ENCODE measurements at places on chromosomes 16 and 17. TPM values are rescaled to one million over a fixed set of nuclear protein-coding genes. Genes with fewer than 3 reads are reported as not detected.

DNA sequence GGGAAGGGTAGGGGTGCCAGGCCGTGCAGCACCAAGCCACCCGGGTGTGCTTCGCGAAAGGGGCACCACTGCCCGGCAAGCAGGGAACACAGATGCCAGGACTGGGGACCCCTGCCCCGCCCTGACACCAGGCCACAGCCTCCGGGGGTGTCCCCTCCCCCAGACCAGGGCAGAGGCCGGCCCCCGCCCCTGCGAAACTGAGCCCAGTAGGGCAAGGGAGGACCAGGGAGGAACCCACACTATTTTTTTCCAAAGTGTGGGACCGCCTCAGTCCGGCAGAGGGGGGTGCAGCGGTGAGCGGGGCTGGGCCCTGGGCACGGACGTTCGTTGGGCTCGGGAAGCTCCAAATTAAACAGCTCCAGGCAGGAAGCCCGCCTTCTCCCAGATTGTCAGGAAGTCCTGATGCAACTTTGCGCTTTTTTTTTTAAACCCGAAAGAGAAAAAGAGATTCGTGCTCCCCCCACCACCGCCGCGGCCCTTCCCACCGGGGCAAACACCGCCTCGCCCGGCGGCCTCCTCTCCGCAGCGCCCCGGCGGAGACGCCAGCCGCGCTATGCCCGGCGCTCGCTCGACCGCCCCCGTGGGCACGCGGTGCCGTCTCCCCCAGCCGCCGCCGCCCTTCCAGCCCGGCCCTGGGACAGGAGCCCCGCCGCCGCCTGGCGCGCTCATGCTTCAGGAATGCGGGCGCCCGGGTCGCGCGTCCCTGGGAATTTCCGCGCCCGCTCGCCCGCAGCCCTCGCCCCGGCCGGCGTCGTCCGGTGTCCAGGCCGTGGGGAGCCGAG lies 755 bp downstream of the PIEZO1 start:
- H3K4me1 ChIP-seq: peaks cover 50% of the 10 kb centered on the region
- DNase-seq: peak; percentile 87
- peak overlapping the region; percentile 76 for H3K4me3 ChIP-seq
- peak overlapping the region; percentile 83 for H3K27ac ChIP-seq
- no peaks in the 10 kb centered on the region for H3K27me3 ChIP-seq

DNA sequence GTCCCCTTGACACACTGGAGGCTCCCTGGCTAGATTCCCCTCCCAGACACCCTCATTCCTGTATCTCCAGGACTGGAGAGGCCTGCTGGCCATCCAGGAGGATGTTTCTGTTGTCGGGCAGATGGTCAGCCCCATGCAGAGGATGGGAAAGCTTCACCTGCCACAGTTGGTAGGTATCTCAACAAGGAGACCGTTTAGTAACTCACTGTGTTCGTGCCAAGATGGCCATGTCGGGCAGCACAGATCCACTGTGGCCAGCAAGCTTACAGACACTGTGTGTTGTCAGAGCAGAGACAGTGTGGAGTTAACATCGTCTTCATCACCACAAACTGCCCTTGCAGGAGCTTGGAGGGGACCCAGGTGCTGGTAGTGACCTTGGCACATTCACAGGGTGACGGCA lies 390.9 kb downstream of the SEC14L1 start:
- DNase-seq: no peak
- no peaks in the 10 kb centered on the region for H3K36me3 ChIP-seq
- H3K4me1 ChIP-seq: no peaks in the 10 kb centered on the region
- no peaks in the 10 kb centered on the region for H3K27me3 ChIP-seq
- H3K27ac ChIP-seq: no peak overlapping the region
- H3K4me3 ChIP-seq: no peak overlapping the region

DNA sequence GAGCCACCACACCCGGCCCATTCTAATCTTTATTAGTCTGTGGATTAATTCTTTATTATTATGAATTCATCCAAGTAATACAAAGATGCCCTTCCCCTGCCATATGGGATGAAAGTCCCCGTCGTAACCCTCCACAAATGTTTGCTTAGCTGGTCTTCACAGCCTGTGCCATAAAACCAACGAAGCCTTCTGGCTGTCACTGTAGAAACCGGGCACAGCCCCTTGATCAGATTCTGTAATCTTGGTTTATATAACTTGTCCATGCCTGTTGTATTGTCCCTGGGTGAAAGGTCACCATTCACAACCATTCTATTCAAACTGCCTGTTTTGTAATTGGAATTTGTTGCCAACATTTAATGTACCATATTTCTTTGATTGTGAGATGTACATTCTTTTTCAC lies 66.5 kb downstream of the ATP2C2 start:
- H3K27ac ChIP-seq: no peak overlapping the region
- H3K4me3 ChIP-seq: no peak overlapping the region
- H3K4me1 ChIP-seq: no peaks in the 10 kb centered on the region

DNA sequence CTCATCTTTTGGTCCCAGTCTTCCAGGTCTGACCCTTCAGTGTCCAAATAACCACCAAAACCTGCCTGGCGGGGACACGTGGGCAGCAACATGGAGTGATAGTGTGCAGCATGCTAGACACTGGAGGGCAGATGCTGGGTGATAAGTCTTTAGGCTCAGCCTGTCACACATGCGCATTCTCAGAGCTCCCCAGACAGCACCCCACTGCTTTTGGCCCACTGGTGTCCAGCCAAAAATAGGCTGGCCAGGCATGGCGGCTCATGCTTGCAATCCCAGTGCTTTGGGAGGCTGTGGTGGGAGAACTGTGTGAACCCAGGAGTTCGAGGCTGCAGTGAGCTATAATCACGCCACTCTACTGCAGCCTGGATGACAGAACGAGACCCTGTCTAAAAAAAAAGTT lies 12.3 kb downstream of the GINS2 start:
- DNase-seq: no peak
- H3K27me3 ChIP-seq: no peaks in the 10 kb centered on the region
- peaks cover 18% of the 10 kb centered on the region for H3K4me1 ChIP-seq

GRCh38 chr16:84804326-84804725 lies 15.5 kb upstream of the CRISPLD2 start:
- no peak overlapping the region for H3K4me3 ChIP-seq
- H3K36me3 ChIP-seq: no peaks in the 10 kb centered on the region
- H3K27ac ChIP-seq: no peak overlapping the region

ADGRG3 gene
- total RNA-seq: 1.0 TPM

ZNF423 gene
- 8.5 TPM for total RNA-seq
